ENCODE measurements at places on chromosomes 3 and 15. TPM values are rescaled to one million over a fixed set of nuclear protein-coding genes. Genes with fewer than 3 reads are reported as not detected.

ZNF774 gene
- total RNA-seq: 0.75 TPM

STAG1 gene
- total RNA-seq: 24.6 TPM

- no peak for DNase-seq
Observed at GRCh38 chr3:155425396-155425795, 131.9 kb upstream of the STRIT1 start.

CAMK1 gene
- 31.2 TPM for total RNA-seq

PDHB gene
- 150 TPM for total RNA-seq

DNA sequence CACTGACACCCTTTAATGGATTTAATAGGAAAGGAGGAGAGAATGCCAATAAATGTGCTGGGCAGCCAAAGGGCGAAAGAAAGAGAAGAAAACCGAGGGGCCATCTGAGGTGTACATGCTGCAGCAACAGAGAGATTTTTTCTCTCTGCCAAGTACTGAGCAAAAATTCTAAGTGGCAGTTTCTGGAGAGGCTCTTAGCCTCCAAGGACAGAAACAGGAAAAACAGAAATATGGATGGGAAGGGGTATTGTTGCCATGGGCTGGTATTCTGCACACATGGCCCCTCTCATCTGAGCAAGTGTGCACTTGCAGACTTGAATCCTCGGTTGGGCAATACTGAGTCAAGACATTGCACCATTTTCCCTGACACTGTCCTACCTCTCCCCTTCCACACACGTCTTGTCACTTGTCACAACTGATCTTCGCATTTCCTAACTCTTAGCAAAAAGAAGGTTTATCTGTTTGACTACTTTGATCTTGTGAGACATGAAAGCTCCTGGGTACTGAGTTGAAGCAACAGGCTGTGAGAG, 73.9 kb downstream of the PRICKLE2 start:
- no peak for DNase-seq

DNA sequence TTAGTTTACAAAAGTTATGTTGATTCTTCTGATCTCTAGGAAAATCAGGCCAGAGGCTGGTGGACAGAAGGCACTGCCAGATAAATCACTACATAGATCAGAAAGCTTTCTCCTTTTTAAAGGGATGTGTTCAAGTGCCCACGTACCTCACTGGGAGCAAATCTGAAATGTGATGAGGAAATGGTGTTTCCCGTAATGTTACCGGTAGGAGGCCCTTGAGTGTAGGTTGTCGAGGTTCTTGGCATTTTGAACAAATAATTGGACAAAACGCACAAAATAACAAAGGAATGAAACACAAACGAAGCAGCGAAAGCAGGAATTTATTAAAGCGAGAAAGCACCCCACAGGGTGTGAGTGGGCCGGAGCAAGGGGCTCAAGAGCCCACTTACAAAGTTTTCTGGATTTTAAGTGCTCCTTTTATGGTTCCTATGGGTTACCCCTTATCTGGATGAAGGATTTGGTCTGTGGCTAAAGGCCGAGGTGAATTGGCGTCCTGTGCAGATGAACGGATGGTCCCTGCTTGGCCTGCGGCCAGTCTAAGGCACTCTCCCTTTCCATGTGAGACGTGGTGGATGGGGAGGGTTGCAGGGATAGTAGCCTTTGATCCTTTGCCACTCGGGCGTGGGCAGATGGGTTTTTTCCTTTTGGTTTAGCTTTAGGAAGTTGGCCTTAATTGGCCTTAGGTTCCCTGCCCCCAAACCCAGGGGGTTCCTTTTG, 1.0 kb downstream of the SNX1 start:
- DNase-seq: peak; percentile 25

GRCh38 chr3:171824824-171825221, 14.5 kb upstream of the PLD1 start:
- DNase-seq: no peak

NPAP1 gene
- not detected for total RNA-seq

GRCh38 chr3:50201573-50202315, 3.3 kb upstream of the SLC38A3 start:
- no peak for DNase-seq

Measured in LHCN-M2 (cell line).